Central memory CD4-positive, alpha-beta T cell (primary cell): ENCODE measurements at places on chromosomes 13 and 19.

DNA sequence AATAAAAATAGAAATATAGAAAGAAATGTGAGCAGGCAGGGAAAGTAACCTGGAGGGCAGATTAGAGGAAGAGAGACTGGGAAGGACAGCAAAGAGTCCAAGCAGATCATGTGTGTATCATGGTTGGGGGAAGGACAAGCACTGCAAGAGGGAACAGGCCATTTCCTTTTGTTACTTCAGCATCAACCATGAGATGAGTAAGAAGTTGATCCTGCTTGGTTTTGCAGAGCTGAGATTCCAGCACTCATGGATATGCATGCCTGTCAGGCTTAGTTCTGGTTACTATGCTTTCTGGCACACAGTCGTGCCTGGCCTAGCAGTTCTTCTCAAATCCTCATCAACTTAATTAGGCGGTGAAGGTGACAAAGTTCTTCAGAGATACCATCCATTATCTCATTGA, 18.1 kb downstream of the NALCN start:
- DNase-seq, result no peak

DNA sequence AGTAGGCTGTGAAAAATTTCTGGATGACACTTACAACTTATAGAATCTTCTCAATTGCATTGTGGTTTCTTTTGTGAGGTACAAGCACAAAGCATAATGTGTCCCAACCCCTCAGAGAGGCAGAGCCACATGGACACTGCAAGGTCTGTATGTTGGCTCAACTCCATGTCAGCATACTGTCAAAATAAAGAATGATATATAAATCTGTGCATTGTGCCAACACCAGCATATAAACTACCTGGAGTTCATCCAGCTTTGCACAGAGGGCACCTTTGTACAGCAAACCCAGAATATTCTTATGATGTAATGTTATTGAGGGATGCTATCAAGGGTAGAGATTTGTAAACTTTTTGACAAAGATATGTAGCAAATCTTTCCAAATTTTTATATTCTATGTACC, 1065.8 kb upstream of the MIR17HG start:
- no peak for DNase-seq

DNA sequence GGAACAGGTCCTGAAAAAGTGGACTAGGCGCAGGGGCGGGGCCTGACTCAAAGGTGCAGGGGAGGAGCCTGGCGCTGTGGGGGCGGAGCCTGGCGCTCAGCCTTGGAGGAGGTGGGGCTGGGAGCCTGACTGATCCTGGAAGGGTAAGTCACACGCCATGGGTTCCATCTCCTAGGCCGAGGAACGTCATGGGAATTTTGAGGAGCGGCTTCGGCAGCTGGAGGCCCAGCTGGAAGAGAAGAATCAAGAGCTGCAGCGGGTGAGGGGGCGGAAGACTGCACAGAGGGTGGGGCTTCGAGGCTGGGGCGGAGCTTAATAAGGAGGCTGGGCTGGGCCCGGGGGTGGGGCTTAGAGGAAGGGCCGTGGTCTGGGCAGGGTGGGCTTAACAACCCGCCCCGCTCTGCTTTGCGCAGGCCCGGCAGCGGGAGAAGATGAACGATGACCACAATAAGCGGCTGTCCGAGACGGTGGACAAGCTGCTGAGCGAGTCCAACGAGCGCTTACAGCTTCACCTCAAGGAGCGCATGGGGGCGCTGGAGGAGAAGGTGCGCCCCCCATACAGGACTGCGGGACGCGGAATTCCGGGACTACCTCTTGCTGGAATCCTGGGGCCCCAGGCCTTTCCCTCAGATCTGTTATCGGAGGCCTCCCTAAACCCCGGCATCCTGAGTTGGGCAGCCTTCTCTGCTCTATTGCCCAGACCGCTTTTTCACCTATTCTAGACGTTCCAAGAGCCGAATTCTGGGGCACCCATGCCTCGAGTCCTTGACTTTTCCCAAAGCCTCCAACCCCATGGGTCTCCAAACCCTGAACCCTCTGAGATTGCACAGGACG, 14.5 kb downstream of the PPFIA3 start:
- no peak for DNase-seq

- no peak for DNase-seq
These were observed 78.7 kb downstream of the ZNF536 start for GRCh38 chr19:30450835-30451321.

GRCh38 chr13:97566907-97567306, 132.9 kb downstream of the RAP2A start:
- DNase-seq, result no peak

- no peak for DNase-seq
These were observed 251.0 kb downstream of the UQCRFS1 start for GRCh38 chr19:28961772-28962500.

DNA sequence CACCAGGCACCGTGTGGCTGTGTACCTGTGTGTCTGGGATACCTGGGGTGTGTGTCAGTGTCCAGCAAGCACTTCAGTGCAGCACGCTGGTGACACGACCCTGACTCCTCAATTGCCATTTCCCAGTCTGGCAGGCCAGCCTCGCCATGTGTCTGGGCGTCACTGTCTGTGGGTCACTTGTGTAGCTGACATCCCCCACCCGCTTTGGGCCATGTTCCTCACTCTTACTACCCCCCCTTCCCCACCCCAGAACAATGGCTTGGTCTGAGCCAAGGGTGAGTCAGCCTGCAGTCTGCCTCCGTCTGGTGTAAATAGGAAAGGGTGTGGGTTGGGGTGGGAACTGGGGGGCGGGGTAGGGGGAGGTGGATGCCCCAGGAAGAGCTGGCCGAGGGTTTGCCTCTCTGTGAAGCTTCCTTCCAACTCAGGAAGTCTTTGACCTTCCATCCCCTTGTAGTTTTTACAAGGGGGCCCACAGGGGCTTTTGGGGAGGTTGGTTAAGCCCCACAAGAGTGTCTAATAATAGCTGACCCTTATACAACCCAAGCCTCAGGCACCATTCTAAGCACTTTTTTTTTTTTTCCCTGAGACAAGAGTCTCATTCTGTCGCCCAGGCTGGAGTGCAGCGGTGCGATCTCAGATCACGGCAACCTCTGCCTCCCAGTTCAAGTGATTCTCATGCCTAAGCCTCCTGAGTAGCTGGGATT, 17.6 kb downstream of the NOVA2 start:
- no peak for DNase-seq

DNA sequence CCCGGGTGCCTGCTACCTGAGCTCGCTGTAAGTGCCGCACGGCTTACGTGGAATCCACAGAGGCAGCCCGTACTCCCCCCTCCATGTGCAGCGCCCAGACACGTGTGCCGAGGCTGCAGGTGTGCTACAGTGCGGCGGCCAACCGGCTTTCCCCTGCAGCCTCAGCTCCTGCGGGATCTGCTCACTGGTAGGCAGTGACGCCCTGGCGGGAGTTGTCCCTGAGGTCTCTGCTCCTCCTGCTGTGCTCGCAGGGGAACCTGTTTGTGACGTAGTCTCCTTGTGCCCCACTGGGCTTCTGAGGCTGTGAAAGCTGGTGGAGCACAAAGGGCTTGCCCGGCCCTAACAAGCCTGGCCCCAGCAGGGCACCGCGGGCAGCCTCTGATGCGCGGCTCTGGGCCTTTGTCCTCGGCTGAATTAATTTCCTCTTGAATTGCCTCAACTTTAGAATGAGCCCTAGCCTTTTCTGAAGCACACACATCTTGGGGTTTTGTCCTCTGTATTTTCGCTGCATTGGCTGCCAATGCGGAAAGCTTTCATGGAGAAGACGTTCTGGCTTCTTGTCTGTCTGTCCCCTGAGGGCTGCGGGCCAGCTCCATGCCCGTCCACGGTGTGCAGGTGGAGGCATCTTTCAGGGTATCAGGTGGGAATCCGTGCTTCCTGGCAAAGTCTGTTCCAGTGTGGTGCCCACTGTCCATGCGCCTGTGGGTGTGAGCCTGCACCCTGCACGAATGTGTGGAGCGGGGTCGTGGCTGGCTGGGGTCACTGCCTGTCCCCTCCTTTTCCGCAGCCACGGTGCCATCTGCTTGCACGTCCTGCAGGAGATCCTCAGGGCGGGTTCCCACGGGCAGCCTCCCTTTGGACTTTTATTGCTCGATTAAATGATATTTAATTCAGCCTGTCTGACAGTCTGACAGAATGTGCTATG, 77.3 kb upstream of the MCF2L start:
- DNase-seq, result no peak

DNA sequence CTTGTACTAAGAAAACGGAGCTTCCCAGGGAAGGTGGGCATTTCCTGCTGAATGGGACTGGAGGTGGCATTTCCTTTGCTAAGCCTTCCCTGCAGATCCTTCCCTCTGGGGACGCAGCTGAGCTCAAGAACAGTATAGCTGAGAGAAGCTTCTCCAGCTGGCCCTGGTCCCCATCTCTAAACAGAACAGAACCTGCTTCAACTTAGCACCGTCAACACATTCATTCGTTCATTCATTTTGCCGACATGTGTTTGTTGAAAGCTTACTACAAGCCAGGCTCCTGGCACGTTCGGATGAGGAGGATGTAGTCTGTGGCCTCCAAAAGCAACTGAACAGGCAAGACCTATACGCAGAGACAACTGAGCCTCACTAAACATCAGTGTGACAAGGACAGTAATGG, 36.6 kb upstream of the PEPD start:
- no peak for DNase-seq

DNA sequence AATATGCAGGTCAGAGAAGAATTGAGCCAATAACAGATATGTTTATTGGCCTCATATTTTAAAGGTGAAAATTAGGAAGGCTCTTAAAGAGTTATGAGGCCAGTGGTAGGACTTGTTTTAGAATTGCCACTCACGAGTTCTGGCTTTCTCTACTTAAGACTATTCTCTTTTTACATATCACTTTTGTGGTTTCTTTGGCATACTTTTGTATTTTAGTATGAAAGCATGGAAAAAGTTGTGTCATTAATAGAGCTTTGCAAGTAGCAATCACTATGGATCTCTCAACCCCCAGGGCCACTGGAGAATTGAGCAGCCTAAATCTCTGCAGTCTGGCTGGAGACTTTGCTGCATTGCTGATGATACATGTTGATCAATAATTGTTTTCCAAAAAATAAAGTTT, 64.6 kb upstream of the SOX21 start:
- DNase-seq, result no peak

GRCh38 chr19:1361601-1362386, 21.9 kb upstream of the NDUFS7 start:
- no peak for DNase-seq

- DNase-seq, result no peak
These were observed 67.9 kb downstream of the NUFIP1 start for GRCh38 chr13:44921246-44921877.

DNA sequence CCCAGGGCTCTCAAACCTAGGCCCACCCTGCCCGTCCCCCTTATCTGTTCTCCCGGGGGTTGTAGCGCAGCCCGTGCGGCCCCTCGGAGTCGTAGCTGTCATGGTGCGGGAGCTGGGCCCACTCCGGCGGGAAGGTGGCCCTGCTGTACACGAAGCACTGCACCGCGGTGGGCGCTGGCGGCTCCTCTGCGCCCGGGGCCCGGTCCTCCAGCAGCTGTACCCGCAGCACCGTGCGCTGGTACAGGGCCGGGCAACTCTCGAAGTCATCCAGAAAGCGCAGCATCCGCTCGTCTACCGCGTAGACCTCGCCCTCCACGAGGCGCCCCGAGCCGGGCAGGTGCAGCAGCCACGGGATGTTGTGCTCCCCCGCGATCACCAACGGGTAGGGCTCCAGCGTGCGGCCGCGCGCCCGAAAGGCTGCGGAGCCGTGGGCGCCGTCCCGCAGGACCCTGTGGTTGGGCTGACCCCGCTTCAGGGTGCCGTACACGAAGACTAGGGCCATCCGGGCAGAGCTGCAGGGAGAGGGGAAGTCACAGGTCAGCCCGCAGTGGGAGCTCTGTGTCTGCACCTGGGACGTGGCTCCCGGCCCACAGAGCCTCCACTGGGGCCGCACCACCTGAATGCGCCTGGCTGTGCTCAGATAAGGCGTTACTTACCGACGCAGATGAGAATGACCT, 56.4 kb downstream of the GGACT start:
- no peak for DNase-seq

DNA sequence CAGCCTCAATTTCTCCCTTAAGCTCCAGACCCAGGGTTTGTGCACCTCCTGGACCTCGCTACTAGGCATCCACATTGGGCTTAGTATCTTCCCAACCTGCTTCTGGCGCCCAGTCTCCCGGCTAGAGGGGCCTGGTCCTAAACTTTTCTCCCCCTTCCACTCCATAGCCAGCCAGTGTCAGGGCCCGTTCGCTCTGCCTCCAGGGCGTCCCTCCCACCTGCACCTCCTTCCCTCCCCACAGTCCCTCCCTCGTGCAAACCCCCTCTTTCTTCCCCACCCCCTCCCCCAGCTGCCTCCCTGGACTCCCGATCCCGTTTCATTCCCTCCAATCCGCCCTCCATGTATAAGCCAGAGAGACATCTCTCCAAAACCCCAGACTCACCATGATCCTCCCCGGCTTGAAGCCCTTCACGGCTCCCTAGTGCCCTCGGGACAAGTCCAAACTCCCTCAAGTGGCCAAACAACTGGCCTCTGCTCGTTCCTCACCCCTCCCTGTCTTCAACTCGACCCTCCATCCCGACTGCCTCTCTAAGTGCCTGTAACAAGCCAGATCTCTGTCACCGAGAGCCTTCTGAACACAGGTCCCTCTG, 997 bp upstream of the SAMD4B start:
- DNase-seq, result no peak

DNA sequence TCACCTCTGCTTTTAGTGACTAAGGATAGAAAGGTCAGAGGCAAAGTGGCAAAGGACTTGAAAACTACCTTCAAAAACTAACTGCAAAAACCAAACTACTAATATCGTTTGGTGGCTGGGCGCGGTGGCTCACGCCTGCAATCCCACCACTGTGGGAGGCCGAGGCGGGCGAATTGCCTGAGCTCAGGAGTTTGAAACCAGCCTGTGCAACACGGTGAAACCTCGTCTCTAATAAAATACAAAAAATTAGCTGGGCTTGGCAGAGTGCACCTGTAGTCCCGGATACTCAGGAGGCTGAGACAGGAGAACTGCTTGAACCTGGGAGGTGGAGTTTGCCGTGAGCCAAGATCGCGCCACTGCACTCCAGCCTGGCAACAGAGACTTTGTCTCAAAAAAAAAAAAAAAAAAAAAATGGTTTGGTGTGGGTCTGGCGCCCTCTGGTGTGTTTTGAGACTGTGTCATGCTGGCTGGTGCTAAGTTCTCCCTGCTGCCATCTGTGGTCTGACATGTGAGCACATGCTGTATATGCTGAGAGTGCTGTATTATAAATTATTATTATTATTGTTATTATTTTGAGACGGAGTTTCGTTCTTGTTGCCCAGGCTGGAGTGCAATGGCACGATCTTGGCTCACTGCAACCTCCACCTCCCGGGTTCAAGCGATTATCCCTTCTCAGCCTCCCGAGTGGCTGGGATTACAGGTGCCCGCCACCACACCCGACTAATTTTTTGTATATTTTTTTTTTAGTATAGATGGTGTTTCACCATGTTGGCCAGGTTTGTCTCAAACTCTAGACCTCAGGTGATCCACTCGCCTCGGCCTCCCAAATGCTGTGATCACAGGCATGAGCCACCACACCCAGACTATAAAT, 36.0 kb upstream of the RNF17 start:
- DNase-seq, result peak; percentile 76

GRCh38 chr13:52686376-52686775, 33.7 kb downstream of the SUGT1 start:
- DNase-seq, result no peak

GRCh38 chr19:17450264-17451075, 2.0 kb upstream of the TMEM221 start:
- no peak for DNase-seq
